ENCODE measurements at places on chromosomes 11 and 22.

DNA sequence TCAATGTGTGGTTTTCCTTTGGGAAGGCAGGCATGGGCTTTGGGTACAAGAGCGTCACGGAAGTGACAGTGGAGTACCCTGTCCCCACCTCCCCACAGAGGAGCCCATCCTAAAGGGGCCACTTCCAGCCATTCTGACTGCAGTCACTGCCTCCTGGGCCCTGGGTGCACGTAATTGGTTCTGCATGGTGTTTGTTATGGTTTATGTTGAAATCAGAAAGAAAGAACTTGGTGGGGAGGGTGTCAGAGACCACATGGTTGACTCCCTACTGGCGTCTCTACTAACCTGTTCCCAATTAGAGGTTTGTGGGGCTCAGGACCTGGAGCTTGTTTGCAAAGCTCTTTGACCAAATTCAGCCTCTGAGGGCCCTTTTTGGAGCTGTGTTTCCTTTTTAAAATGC is 40.8 kb downstream of the RIBC2 start:
- DNase-seq: no peak

DNA sequence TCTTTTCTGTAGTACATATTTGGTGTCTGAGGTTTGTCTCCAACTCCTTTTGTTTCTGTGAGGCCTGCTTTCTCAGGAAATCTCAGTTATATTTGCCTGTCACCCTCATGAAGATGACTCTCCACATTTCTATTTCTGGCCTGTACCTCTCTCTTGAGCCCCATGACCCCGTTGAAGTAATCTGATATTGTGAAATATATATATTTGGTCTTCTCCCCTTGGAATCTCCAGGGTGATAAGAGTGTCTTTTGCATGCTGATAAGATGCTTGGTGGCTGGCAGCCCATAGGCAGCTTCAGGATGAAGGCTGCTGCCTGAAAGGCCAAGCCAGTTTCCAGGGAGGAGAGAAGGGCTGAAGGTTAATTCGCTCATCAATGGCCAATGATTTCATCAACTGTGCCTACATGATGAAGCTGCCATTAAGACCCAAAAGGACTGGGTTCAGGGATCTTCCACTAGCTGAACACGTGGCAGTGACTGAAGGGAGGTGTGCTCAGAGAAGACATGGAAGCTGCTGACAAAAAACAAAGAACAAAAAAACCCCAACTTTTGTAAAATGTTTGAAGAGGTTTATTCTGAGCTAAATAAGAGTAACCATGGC is 67.4 kb downstream of the MICAL2 start:
- DNase-seq: no peak

GRCh38 chr22:46735747-46736608 is 2.1 kb downstream of the CERK start:
- no peak for DNase-seq

DNA sequence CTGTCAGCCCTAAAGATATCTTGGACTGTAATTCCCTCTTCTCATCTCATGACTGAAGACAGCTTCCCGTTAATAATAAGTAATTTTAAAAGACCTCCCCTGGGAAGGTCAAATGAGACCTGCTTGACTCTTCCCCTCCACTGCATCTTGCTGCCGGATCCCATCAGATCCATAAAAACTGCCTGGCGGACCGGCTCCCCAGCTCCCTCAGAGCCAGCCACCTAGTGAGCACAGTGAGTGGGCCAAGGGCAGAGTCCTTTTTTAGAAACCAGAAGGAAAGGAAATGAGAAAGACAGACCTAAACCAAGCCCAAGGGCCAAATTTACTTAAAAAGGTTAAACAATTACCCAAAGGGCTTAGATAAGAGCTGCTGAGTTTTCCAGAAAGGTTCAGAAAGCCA is 595.3 kb downstream of the OPCML start:
- no peak for DNase-seq

- DNase-seq: no peak
These were observed 3.9 kb downstream of the JOSD1 start for GRCh38 chr22:38696606-38697424.

GRCh38 chr11:70732881-70733196 is 334.5 kb downstream of the CTTN start:
- DNase-seq: no peak

- no peak for DNase-seq
These were observed 32.9 kb downstream of the SMCO4 start for GRCh38 chr11:93510196-93510873.

DNA sequence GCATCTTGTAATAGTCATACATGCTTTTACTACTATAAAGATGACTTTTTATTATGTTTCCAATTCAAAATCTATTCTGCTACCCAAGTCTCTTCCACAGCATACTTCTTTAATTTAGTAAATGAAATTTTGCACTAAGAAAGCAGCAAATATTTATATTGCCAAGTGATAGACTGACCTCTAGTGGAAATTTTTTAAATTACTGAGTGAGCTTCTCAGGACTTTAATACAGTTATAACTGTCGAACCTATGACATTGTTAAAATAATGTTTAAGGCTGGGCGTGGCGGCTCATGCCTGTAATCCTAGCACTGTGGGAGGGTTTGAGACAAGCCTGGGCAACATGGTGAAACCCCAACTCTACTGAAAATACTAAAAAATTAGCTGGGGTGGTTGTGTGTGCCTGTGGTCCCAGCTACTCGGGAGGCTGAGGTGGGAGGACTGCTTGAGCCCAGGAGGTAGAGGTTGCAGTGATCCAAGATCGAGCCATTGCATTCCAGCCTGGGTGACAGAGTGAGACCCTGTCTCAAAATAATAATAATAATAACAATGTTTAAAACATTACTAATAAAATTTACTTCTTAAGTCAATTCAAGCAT is 27.3 kb downstream of the STK33 start:
- peak; percentile 39 for DNase-seq

- DNase-seq: no peak
These were observed 21.7 kb downstream of the CAVIN3 start for GRCh38 chr11:6298605-6299004.

GRCh38 chr22:20117633-20118299 is 740 bp upstream of the TRMT2A start:
- no peak for DNase-seq

- DNase-seq: no peak
These were observed 801 bp downstream of the SESN3 start for GRCh38 chr11:95229993-95230809.

DNA sequence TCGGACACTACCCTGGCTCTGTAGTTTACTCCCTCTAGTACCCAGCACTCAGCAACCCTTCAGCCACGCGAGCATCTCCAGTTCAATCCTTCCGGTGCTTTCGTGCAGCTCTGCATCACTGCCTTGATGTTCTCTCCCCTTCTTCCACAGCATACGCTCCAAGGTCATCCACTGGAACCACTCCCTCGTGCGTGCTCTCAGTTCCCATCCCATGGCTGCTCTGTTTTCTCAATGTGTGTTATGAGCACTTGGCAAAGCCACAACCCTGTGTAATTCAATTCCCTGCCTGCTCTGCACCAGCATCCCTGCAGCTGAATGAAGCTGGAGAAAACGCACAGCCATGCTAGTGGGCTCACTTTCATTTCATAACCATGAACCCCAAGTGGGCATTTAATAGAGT is 38.5 kb upstream of the NFRKB start:
- DNase-seq: no peak
